ENCODE measurements at places on chromosomes 2 and 18. TPM values are rescaled to one million over a fixed set of nuclear protein-coding genes. Genes with fewer than 3 reads are reported as not detected.

The ACADL gene
- total RNA-seq: not detected

The SLC4A3 gene
- 0.05 TPM for total RNA-seq

The CCDC102B gene
- 2.7 TPM for total RNA-seq

DNA sequence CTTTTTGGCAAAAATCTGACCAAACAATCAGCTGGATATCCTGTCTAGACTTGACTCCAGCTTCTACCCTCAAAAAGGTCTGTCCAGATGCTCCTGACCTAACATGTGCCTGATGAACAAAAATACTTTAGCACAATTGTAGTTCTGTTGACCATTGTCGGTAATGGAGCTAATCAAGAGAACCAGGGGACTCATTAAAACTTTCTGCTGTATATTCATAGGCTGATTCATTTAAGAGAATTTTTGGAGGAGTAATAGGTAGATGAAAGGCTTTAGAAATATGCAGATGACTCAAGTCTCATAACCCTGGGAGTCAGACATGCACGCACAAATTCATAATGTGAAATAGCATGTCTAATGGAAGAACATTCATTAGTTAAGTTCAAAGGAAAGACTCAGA lies 514.2 kb downstream of the TXNL1 start:
- no peaks in the 10 kb centered on the region for H3K4me1 ChIP-seq
- no peaks in the 10 kb centered on the region for H3K36me3 ChIP-seq
- H3K27me3 ChIP-seq: no peaks in the 10 kb centered on the region
- DNase-seq: no peak

- no peak for DNase-seq
- H3K4me1 ChIP-seq: no peaks in the 10 kb centered on the region
- H3K27ac ChIP-seq: no peak overlapping the region
- H3K4me3 ChIP-seq: no peak overlapping the region
- H3K36me3 ChIP-seq: no peaks in the 10 kb centered on the region
Measured at GRCh38 chr2:224366267-224366844, 35.6 kb downstream of the FAM124B start.

- DNase-seq: no peak
- no peak overlapping the region for H3K27ac ChIP-seq
- H3K36me3 ChIP-seq: no peaks in the 10 kb centered on the region
Measured at GRCh38 chr18:35466815-35467623, 30.7 kb downstream of the INO80C start.

GRCh38 chr2:150125708-150126107 lies 361.8 kb downstream of the RND3 start:
- H3K27me3 ChIP-seq: 0 out of 2 replicates have a peak, but pooled peaks cover 1% of the 10 kb centered on the region
- DNase-seq: no peak
- H3K4me1 ChIP-seq: no peaks in the 10 kb centered on the region
- no peak overlapping the region for H3K4me3 ChIP-seq
- no peaks in the 10 kb centered on the region for H3K36me3 ChIP-seq

GRCh38 chr18:74661691-74662090 lies 64.0 kb downstream of the ZNF407 start:
- H3K27me3 ChIP-seq: no peaks in the 10 kb centered on the region
- H3K27ac ChIP-seq: no peak overlapping the region
- H3K36me3 ChIP-seq: no peaks in the 10 kb centered on the region

- H3K27ac ChIP-seq: no peak overlapping the region
- H3K4me1 ChIP-seq: no peaks in the 10 kb centered on the region
- no peak overlapping the region for H3K4me3 ChIP-seq
- no peaks in the 10 kb centered on the region for H3K27me3 ChIP-seq
Measured at GRCh38 chr18:67007999-67008398, 404.1 kb upstream of the CDH19 start.

The ITGA6 gene
- total RNA-seq: 0.51 TPM

DNA sequence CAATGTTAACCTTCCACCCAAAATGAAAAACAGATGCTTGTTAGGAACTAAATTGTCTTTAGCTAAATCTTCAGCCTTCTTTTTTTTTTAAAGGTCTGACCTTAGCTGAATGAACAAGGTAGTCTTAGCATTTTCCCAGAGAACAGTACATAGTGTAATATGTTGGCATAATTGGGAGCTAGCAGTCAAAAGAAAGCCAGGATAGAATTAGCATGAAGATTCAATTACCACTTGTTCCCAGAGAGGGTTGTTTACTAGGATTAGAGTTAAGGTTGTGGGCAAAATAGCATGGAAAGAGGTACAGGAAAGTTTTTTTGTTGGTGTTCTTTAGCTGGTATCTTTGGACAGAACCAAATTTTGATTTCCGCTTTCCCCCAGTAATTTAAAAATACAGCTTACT lies 6.9 kb downstream of the CDH20 start:
- H3K4me1 ChIP-seq: no peaks in the 10 kb centered on the region
- no peak overlapping the region for H3K27ac ChIP-seq
- H3K4me3 ChIP-seq: no peak overlapping the region
- H3K27me3 ChIP-seq: peaks cover 5% of the 10 kb centered on the region

GRCh38 chr18:6621437-6621836 lies 108.1 kb upstream of the ARHGAP28 start:
- H3K4me3 ChIP-seq: no peak overlapping the region
- no peaks in the 10 kb centered on the region for H3K27me3 ChIP-seq
- DNase-seq: no peak
- no peaks in the 10 kb centered on the region for H3K36me3 ChIP-seq
- H3K27ac ChIP-seq: no peak overlapping the region
- H3K4me1 ChIP-seq: no peaks in the 10 kb centered on the region

The UGT1A10 gene
- not detected for total RNA-seq

- H3K27ac ChIP-seq: no peak overlapping the region
- H3K4me1 ChIP-seq: no peaks in the 10 kb centered on the region
- H3K27me3 ChIP-seq: peaks cover 3% of the 10 kb centered on the region
- no peaks in the 10 kb centered on the region for H3K36me3 ChIP-seq
Measured at GRCh38 chr2:45622336-45623075, 11.4 kb upstream of the SRBD1 start.

GRCh38 chr2:238132463-238133450 lies 5.7 kb upstream of the KLHL30 start:
- H3K27me3 ChIP-seq: no peaks in the 10 kb centered on the region
- H3K4me3 ChIP-seq: no peak overlapping the region
- DNase-seq: no peak
- H3K4me1 ChIP-seq: no peaks in the 10 kb centered on the region

DNA sequence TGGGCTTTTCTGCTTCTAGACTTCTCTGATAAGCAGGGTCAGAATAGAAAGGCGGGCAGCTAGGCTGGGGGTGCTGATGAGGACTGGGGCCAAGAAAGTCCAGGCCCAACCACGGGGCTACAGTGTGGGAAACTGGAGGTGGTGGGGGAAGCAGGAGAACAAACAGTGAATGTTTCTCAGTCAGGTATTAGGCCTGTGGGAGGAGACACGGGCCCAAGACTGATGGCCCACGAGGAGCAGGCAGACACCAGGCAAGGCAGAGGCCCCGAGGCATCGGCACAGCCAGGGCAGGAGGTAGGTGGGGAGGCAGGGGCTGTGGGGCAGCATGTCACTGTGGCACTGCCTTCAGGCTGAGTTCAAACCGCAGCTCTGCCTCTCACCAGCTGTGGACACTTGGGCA lies 40.7 kb downstream of the KCNIP3 start:
- no peaks in the 10 kb centered on the region for H3K27me3 ChIP-seq
- no peaks in the 10 kb centered on the region for H3K36me3 ChIP-seq
- DNase-seq: no peak

- no peak overlapping the region for H3K4me3 ChIP-seq
- no peak overlapping the region for H3K27ac ChIP-seq
- H3K36me3 ChIP-seq: peaks cover 35% of the 10 kb centered on the region
- H3K27me3 ChIP-seq: no peaks in the 10 kb centered on the region
Measured at GRCh38 chr2:237726401-237726830, 72.2 kb upstream of the RBM44 start.

GRCh38 chr2:149489452-149489851 lies 98.1 kb downstream of the MMADHC start:
- H3K4me3 ChIP-seq: no peak overlapping the region
- DNase-seq: no peak
- no peaks in the 10 kb centered on the region for H3K4me1 ChIP-seq
- H3K27ac ChIP-seq: no peak overlapping the region

DNA sequence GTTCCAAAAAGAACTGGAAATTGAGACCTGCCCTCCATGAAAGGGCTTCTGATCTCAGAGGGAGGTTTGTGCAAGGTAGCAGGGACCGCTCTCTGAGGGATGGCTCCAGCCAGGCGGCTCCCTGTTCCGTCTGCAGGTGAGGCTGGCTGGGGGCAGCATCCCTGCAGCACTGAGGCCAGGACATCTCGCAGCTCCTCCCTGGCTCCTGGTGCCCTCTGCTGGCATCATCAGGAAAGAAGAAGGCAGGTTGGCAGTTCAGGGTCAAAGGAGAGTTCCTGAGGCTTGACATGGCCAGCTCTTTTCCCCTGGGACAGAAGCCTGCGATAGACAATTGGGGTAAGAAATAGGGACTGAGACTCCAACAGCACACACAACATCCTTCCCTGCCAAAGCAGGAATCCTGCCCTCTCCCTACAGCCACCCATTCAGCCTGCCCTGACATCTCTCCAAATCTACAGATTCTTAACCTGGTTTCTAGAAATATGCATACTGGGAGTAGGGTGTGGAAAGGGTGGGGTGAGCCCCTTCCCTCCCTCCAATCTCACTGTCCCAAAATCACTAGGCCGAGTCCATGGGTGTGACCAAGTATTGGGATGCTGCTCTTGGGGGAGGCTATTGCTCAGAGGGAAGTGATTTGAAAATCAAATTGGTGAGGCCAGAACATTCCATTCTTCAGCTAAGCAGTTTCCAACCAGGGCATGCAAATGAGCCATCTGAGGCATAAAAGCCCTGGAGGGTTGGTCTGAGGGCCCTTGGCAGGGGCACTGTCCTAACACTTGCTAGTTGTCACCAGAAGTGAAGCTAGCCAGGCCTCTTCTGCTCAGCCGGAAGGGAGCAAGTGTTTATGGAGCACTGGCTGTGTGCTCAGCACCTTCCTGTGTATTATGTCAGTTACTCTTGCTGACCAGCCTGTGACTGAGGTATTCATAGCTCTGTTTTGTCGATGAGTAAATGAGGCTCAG lies 185.4 kb downstream of the TFCP2L1 start:
- DNase-seq: no peak
- H3K27ac ChIP-seq: no peak overlapping the region
- no peak overlapping the region for H3K4me3 ChIP-seq
- no peaks in the 10 kb centered on the region for H3K4me1 ChIP-seq
- no peaks in the 10 kb centered on the region for H3K36me3 ChIP-seq

The DSG4 gene
- total RNA-seq: 0.16 TPM

The EVX2 gene
- not detected for total RNA-seq

DNA sequence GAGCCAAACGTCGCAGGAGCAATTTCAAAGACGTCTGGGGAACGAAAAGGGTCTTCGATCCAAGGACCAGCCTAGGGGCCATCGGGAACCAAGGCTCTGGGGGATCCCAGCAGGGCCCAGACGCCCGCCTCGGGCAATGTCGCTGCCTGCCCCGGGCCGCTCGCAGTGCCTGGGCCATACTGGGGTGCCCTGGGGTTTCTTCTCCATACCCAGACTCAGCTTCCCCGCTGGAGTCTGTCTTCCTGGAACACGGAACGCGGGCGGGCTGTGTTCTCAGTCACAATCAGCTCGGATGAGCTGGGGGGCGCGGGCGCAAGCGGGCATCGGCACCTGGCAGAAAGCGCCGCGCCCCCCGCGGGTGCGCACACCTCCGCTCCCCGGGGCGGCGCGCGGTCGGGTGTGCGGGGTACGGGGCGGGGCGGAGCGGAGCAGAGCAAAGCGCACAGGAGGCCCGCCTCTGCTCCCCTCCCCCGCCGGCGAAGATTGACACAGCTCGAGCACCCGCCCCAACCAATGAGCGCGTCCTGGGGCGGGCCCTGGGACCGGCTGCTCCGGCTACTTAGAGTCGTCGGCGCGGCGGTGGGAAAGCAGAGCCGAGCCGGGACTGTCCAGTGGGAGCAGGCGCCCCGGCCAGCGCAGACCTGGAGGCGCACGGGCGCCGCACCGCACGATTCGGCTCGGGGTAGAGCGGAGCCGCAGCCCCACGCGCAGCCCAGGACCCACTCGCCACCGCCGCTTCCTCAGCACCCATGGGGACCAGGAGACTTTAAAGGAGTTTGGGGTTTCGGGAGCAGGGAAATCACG lies at the start of gene LRATD1:
LRATD1 (plus strand) TSS at position 585 of the 804 bp plus-strand sequence. CDS start 1,263 bp downstream, outside the sequence.
- peaks cover 21% of the 10 kb centered on the region for H3K27me3 ChIP-seq
- no peak within 1 kb of the TSS for H3K27ac ChIP-seq
- DNase-seq: no peak
- no peaks in the 10 kb centered on the region for H3K36me3 ChIP-seq
- no peaks in the 10 kb centered on the region for H3K4me1 ChIP-seq

GRCh38 chr2:128642316-128642715 lies 323.6 kb upstream of the HS6ST1 start:
- DNase-seq: no peak
- H3K4me1 ChIP-seq: no peaks in the 10 kb centered on the region
- H3K27ac ChIP-seq: no peak overlapping the region
- H3K27me3 ChIP-seq: no peaks in the 10 kb centered on the region
- H3K36me3 ChIP-seq: no peaks in the 10 kb centered on the region

The CCDC88A gene
- 56.6 TPM for total RNA-seq

- DNase-seq: no peak
- H3K36me3 ChIP-seq: peaks cover 34% of the 10 kb centered on the region
- no peak overlapping the region for H3K27ac ChIP-seq
- no peak overlapping the region for H3K4me3 ChIP-seq
- H3K4me1 ChIP-seq: no peaks in the 10 kb centered on the region
Measured at GRCh38 chr18:76894566-76895346, 72.4 kb downstream of the ZNF236 start.

The RNF152 gene
- 0.03 TPM for total RNA-seq

The ANKRD30B gene
- not detected for total RNA-seq

DNA sequence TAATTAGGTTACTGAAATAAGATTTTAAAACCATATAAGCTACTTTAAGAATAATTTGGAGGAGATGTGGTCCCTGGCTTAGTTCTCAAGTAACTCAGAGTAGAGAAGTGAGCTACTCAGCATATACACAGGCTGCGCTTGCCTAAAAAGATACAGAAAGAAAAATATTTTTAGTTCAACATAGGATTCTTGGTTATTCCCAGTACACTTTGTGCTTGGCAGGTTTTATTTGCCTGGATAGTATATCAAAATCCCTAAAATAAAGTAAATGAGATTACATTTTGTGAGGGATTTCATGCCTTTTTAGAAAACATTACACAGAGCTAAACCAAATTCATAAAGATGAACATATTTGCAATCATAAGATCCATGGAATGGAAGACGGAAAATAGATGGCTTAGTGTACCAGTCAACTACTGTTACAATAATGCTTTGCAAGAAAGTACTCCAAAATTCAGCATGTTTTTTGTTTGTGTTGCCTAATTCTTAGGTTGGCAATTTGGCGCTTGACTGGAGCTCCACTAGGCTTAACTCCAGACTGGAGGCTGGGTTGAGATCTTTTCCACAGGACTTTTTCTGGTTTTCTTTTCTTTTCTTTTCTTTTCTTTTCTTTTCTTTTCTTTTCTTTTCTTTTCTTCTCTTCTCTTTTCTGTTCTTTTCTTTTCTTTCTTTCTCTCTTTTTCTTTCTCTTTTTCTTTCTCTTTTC lies 600.5 kb upstream of the SYT4 start:
- no peaks in the 10 kb centered on the region for H3K27me3 ChIP-seq
- H3K4me1 ChIP-seq: no peaks in the 10 kb centered on the region
- no peak overlapping the region for H3K27ac ChIP-seq
- no peak overlapping the region for H3K4me3 ChIP-seq
- H3K36me3 ChIP-seq: no peaks in the 10 kb centered on the region
- DNase-seq: no peak

The RAD51AP2 gene
- not detected for total RNA-seq
